ENCODE measurements at places on chromosomes 16 and 17. TPM values are rescaled to one million over a fixed set of nuclear protein-coding genes. Genes with fewer than 3 reads are reported as not detected.

Gene ABCC6
- 7.6 TPM for total RNA-seq

Gene SCGB1C2
- not detected for total RNA-seq

GRCh38 chr17:33664116-33664840, 371.2 kb upstream of the ASIC2 start:
- H3K36me3 ChIP-seq = no peaks in the 10 kb centered on the region
- no peak overlapping the region for H3K4me3 ChIP-seq
- H3K4me1 ChIP-seq = no peaks in the 10 kb centered on the region
- no peak overlapping the region for H3K27ac ChIP-seq

- DNase-seq = no peak
- no peak overlapping the region for H3K4me3 ChIP-seq
- H3K27ac ChIP-seq = no peak overlapping the region
- no peaks in the 10 kb centered on the region for H3K27me3 ChIP-seq
- no peaks in the 10 kb centered on the region for H3K4me1 ChIP-seq
These were observed 150.1 kb downstream of the SHISA6 start for GRCh38 chr17:11391134-11391533.

Measured in uterus (tissue), 4 donors.